ENCODE measurements at places on chromosomes 5 and 9.

DNA sequence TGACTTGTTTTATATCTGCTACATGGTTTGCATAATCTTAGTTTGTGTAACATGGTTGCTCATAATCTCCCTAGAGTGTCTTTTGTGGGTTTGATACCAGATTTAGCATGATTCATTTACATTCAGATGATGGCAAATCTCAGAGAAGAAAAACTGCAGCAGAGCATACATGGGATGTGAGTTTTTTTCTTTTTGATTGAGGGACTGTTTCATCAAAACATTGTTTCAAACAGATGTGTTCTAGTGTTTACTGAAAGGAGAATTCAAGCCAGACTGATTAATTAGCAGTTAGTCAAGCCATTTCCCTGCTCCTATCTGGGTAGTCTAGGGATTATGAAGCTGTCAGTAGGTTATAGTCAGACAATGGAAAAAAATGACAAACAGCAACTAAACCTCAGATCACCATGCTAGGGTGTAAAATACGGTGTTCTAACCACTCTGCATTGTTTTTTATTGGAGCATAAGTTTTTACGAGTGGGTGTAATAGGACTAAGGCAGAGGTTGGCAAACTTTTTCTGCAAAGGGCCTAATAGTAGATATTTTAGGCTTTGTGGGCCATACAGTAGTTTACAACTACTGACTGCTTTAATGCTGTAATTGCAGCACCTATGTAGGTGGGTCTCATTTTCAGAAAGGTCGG lies 10.5 kb upstream of the GDNF start:
- no peak for DNase-seq

DNA sequence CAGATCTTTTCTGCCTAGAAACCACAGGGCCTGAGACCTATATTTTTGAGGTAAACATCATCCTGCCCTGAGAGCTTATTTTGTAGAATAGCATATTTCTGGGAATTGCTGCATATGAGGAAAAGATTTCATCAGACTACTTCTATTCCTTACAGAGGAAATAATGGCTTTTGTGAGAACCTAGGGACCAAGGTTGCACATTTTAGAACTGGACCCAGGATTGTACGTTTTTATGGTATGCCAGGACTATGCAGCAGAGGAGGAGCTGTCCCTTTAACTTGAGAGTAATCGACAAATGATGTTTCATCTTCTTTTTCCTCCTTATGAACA lies 2.2 kb upstream of the ALDH1A1 start:
- DNase-seq: no peak

- DNase-seq: no peak
These were observed 26.8 kb upstream of the IER5L start for GRCh38 chr9:129204840-129205239.

GRCh38 chr5:88923623-88924329 lies 40.8 kb upstream of the MEF2C start:
- no peak for DNase-seq

GRCh38 chr5:85320495-85320894 lies 935.8 kb upstream of the EDIL3 start:
- DNase-seq: no peak

GRCh38 chr5:151897896-151898295 lies 26.8 kb downstream of the GLRA1 start:
- DNase-seq: no peak

GRCh38 chr5:177372910-177373309 lies 11.3 kb upstream of the SLC34A1 start:
- no peak for DNase-seq

DNA sequence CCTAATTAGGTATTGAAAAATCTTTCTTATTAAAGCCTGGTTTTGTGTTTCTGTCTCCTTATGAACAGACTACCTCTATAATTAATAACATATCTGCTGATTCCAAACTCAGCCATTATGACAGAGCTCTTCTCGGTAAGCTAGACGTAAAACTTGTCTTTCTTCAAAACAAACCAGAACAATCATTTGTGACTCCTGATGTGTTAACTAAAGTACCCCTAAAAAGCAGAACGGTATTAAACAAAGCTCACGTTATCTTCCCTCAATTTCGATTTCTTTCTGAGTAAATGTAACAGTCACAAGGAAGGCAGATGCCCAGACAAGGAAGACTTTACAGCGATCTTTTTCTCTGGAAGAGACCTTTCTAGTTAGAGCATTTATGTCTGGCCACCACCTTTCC lies 1.8 kb downstream of the SEMA5A start:
- no peak for DNase-seq

GRCh38 chr9:87375397-87376073 lies 122.1 kb upstream of the DAPK1 start:
- DNase-seq: no peak

DNA sequence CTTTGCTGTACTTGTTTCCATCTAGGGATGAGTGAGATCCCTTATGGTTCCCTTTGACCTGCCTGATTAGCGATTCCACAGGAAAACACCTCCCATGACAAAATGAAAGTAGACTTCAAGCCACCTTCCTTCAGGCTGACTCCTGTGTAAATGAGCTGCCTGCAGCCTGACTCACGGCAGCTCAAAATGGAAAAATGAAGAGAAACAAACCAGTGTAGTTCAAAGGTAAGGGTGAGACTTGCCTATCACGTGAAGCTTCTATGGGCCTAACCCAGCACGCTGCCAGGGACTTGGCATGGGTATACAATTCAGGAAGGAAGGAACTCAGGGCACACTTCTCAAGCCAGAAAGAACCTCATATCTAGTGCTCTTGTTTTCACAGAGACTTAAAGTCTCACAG lies 110.1 kb upstream of the LRRTM2 start:
- DNase-seq: no peak

GRCh38 chr9:100577776-100578448 lies at the start of gene CAVIN4:
CAVIN4 (plus strand) TSS chr9:100578079; CDS start chr9:100578144, 65 bp downstream.
- DNase-seq: no peak

GRCh38 chr5:6465831-6466790 lies 17.5 kb downstream of the UBE2QL1 start:
- DNase-seq: no peak

GRCh38 chr5:128493657-128494329 lies 44.3 kb downstream of the FBN2 start:
- no peak for DNase-seq

GRCh38 chr9:89367281-89367680 lies 49.0 kb downstream of the SECISBP2 start:
- no peak for DNase-seq

- no peak for DNase-seq
These were observed 83.7 kb downstream of the CEMIP2 start for GRCh38 chr9:71684566-71684965.

- DNase-seq: no peak
These were observed 76.8 kb downstream of the PALM2AKAP2 start for GRCh38 chr9:109856785-109857184.

DNA sequence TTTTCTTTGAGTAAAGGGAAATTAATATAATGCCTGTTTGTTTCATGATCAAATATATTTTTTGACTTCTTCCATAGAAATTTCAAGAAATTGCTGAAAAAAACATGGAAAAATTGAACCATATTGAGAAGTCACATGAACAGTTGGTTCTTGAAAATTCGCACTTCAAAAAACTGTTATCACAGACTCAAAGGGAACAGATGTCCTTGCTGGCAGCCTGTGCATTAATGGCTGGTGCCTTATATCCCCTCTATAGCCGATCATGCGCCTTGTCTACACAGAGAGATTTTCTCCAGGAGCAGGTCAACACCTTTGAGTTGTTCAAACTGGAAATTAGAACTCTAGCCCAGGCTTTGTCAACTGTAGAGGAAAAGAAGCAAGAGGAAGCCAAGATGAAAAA lies 191.4 kb downstream of the CCDC171 start:
- DNase-seq: no peak

DNA sequence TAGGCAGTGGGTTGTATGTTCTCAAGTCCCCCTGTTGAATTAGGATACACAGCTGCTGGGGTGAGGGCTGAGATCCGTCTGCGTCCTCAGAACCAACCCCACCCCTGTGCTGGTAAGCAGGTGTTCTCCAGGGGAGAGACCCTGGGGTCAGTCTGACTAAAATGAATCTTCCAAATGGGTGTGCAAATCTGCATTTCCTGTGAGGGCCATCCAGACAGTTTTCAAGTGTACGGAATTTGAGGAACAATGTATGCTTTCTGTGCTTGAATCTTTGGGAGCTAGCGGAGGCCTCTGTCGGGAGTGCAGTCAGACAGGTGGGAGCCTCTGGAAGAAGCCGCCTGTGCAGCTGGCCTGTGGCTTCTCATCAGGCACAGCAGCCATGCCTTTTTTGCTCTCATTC lies 122.9 kb downstream of the MACROH2A1 start:
- no peak for DNase-seq

GRCh38 chr5:134523543-134524271 lies 1.8 kb upstream of the JADE2 start:
- DNase-seq: no peak

GRCh38 chr9:133956520-133957076 lies 35.5 kb downstream of the VAV2 start:
- no peak for DNase-seq

DNA sequence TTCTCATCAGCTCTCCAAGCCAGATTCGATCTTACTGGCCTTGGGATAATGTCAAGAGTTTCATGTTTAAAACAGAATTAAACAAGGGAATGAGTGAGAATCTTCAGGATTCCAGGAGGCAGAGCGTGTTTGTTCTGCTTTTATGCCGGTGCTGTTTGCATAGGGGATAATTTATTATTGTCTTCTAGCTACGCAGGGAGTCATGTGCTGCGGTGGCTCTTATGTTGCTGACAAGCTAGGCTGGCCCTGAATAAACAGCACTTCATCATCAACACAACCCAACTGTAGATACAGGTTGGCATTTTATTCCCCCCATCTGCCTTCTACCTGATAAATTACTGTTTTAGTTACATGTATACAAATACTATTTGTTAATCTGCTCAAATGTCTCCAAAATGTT lies 47.1 kb upstream of the PCA3 start:
- no peak for DNase-seq

DNA sequence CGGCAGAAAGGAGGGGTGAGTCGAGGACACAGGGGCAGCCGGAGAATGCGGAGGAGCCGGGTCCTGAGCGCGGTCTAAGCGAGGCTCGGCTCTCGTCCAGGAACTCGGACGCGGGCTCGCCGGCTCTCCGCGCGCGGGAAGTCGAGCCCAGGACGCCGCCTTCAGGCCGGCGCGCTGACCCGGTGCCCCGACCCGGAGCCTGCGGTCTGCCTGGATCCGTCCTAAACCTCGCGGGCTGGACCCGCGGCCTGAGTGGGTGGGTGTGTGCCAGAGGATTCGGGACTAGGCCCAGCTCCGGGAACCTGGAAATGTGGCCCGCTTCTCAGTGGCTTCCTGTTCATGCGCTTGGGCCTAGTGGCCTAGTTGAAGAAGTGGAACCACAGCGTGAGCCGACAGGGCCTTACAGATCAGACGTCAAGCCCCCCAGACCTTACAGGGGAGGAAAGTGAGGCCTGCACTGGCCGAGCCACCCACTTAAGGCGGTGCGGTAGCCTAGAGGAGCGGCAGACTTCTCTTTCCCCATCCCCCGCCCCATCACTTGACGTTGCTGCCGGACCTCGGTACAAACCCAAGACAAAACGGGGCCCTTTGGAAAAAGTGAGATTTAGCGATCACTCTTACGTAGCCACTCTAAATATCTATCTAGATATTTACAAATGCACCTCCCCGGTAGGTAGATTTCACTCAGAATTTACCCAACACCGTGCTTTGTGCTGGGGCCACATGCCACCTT lies 1.2 kb downstream of the CDKN2B-AS1 start:
- no peak for DNase-seq

DNA sequence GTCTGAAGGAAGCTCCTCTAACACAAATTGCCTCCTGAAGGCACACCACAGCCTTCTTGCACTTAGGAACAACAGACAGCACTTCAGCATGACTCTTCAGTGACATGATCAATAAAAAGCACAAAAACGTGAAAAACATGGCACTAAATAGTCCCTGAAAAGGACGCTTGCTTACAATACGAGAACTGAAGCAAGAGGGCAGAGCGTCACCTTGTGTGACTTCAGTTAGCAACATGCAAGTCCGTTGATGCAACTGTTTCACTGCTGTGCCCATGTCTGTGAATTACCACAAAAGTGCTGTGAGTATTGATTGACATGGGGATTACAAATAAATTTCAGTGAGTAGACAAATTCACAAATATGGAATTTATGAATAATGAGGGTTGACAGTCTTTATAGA lies 219.9 kb upstream of the GAS1 start:
- no peak for DNase-seq

- no peak for DNase-seq
These were observed 238.6 kb downstream of the ADAMTS6 start for GRCh38 chr5:65243161-65243560.

- no peak for DNase-seq
These were observed 244.1 kb downstream of the ADGRV1 start for GRCh38 chr5:90802474-90803317.

DNA sequence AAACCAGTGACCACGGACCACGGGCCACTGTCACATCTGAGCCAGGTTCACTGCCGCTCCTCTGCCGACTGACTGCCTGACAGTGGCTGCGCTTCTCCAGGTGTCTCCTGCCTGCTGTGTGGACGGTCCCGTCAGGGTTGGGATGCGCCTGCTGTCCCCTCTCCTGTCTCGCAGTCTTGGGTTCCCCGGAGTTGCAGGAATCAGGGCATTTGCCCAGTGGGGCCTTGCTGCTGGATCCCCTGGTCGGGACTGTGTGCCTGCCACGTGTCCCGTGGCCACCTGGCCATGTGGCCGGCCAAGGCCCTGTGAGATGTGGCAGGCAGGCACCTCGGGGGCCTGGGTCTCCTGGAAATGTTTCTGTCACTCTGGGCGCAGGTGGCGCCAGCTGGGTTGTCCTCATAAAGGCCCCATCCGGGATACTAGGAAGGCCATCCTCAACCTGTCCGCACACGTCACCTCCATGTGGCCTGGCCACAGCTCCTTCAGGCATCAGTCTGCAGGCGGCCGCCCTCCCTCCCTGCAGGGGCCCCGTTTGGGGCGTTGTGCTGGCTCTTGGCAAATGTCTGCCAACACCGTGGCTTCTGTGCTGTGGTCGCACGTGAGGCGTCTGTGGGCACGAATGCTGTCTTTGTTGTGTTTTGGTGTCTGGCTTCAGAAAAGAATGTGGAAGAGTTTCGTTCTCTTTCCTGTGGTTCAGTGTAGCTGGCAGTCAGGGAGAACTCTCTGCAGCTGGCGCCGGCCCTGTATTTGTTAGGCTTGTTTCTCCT lies 6.4 kb upstream of the TOR4A start:
- no peak for DNase-seq

- no peak for DNase-seq
These were observed 58.7 kb downstream of the RXRA start for GRCh38 chr9:134384811-134385479.

DNA sequence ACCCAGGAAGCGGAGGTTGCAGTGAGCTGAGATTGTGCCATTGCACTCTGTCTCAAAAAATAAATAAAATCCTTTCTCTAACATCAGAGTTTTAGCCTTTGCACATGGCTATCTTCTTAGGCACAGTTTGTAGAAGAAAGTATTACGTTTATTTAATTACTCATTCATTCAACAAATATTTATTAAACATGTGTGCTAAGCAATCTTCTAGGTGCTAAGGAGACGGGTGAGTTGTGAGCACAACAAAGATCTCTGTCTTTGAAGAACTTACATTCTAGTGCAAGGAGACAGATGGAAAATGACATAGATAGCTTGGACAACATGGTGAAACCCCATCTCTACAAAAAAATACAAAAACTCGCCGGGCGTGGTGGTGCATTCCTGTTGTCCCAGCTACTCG lies 122.3 kb upstream of the MYO10 start:
- DNase-seq: no peak

- DNase-seq: no peak
These were observed 14.9 kb downstream of the ATOX1 start for GRCh38 chr5:151743530-151743929.

Measured in stimulated activated CD4-positive, alpha-beta T cell treated with anti-CD3 and anti-CD28 coated beads, Interleukin-2, amount 100 ng/mL, for 48 hours (primary cell).